ENCODE measurements at places on chromosomes 1 and 21.

DNA sequence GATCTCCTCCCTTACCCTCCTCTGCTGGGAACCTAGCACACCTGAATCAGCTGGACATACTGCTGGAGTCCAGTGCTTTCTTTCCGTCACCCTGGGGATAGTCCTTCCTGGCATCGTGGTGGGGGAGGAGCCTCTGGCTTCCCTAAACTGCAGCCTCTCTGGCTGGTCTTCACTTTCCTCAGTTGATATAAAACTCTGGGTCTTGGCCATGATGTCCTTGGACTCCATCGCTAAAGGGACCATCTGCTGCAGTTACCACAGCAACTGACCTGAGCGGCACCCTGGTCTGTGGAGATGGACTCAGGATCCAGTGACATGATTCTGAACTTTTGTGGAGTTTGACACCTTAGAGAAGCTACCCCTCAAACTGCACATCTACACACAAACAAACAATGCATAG, 22.8 kb downstream of the PARS2 start:
- no peak for DNase-seq

DNA sequence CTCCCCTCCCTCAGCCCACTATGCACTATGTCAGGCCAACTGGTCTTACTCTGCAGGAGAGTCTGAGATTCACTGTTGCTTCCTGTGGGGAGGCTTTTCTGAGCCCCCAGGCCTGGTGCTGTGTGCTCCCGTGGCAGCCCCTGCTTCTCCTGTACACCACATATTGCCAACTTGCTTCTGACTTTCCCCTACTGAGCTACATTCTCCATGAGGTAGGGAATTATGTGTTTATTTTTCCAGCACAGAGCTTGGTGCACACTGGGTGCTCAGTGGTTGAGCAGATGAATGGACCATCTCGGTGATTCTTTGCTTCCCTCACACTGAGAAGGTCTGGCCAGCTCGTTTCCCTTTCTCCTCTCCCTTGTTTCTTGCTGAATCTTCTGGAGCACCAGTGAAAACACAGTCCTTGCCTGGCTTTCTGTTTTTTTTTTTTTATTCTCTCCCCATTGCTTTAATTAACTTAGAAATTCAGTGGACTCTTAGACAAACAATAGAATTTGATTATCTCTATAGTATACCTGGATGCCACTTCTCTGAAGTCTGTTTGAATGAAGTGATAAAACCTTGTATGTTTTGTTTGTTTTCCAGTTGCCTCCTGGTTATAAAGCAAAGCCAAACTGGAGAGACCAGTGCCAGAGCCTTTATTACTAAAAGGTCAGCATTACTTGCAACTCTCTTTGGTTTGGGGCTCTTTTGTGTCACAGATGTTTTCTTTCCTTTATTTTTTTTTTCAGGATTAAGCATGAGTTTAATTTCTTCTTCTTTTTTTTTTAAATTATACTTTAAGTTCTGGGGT, 50.3 kb upstream of the CNIH3 start:
- DNase-seq = no peak

DNA sequence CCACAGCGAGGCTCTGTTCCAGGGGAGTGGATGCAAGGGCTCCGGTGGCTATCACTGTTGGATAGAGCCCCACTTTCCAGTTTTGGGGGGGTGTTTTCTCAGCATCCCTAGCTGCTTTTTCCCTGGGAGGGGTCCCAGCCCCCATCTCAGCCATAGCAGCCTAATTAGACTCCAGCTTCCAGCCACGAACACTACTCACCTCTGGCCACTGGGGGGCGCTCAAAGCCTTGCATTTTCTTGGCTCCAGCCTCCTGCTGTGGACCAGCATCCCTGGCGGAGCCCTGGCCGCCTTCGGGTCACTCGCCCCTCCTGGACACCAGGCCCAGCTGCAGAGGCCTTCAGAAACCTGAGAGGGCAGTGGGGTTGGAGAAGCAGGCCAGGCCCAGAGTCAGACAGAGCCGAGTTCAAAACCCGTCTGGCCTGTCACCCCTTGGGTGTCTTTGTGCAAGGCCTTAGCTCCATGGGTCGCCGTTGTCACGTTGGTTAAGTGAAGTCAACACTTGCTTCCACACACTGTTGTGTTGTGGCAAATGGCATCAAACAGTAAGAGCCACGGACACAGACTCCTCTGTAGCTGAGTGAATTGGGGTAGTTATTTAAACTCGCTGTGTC, 93.5 kb upstream of the ACTL8 start:
- DNase-seq = peak; percentile 18

DNA sequence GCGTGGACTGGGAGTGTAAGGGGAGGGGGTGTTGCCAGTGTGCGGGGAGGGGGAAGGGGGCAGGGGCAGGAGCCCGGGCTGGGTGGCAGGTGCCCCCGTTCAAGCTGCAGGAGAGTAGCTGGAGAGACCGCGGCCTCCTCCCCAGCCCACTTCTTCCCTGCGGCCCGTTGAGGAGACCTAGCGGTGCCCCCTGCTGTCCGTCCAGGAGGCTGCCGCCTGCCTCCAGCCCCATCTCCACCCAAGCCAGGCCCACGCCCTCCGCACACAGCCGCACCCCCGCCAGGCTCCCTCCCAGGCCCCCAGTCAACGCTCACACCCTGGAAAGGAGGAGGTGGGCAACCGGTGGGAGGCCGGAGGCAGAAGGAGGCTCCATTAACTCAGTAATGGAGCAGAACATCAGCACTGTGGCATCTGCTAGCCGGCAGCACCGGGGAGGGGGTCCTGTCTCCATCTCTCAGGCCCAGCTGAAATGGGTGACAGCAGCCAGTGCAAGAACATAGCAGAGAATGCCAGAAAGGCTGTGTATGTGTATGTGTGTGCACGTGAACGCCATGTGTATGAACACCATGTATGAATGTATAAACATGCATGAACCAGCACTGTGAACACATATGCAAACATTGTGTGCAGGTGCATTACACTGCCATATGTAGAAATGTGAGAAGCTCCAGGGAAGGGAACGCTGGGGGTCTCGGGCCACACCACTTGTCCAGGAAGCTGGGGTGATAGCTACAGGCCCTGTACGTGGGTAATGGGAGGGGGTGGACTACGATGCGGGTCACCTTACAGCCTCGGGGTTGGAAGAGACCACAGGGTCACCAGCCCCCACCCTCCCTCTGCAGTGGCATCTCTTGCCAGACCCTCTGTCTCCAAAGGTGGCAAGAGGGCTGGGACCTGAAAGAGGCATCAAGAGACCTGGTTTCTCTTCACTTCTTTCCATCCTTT, 84.6 kb downstream of the SYT2 start:
- peak; percentile 20 for DNase-seq

GRCh38 chr1:68976916-68977610, 480.2 kb upstream of the DEPDC1 start:
- no peak for DNase-seq

- no peak for DNase-seq
Observed at GRCh38 chr1:118271883-118272282, 86.9 kb upstream of the SPAG17 start.

- no peak for DNase-seq
Observed at GRCh38 chr1:180540697-180541594, 17.8 kb upstream of the OVAAL start.

GRCh38 chr1:116203920-116204319, 92.7 kb downstream of the MAB21L3 start:
- DNase-seq = no peak

DNA sequence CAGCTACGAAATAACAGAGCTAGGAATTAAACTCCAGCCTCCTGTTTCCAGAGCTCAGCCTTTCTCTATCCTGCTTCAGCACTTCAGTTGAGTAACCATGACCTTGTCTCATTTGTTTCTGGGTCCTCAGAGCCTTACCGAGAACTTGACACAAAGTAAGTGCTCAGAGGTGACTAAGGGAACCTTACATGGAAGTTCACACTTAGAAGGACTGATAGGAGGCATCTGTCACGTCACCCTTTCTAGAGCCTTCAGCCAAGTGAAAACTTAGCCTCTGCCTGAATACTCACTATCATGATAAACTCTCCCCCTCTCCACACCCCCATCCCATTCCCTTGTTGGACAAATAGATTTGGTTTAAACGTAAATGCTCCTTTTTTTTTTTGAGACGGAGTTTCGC, 9.8 kb upstream of the LUZP1 start:
- no peak for DNase-seq

DNA sequence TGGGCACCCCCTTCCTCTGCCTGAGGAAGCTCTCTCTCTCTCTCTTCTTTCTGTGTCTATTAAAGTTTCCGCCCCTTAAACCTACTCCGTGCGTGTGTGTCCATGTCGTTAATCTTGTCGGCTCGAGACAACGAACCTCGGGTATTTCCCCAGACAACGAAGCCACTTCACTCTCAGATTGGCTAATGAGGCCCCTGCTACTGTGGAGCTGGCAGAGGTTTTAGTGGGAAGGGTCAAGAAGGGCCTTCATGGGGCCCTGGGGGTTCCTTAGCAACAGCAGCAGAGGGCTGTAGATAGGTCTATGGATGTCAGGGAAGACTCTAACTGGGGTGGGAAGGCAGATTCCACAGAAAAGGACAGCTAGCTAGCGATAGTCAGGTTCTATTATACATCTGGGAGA, 239.8 kb upstream of the RAB4A start:
- DNase-seq = no peak

- DNase-seq = no peak
Observed at GRCh38 chr1:195530961-195531360, 1077.3 kb downstream of the KCNT2 start.
